Kidney tubule cell (primary cell): ENCODE measurements at places on chromosomes 4 and X.

GRCh38 chrX:38142610-38143009 lies 78.1 kb downstream of the SRPX start:
- no peak for DNase-seq

- DNase-seq: no peak
Observed at GRCh38 chrX:128619490-128619889, 567.3 kb upstream of the ACTRT1 start.

GRCh38 chrX:130091980-130092522 lies 18.2 kb downstream of the ELF4 start:
- no peak for DNase-seq

- no peak for DNase-seq
Observed at GRCh38 chrX:18075603-18076002, 145.1 kb downstream of the BEND2 start.

GRCh38 chrX:81378560-81378959 lies 176.7 kb downstream of the SH3BGRL start:
- no peak for DNase-seq

- no peak for DNase-seq
Observed at GRCh38 chrX:122055460-122055859, 1008.0 kb downstream of the GLUD2 start.

DNA sequence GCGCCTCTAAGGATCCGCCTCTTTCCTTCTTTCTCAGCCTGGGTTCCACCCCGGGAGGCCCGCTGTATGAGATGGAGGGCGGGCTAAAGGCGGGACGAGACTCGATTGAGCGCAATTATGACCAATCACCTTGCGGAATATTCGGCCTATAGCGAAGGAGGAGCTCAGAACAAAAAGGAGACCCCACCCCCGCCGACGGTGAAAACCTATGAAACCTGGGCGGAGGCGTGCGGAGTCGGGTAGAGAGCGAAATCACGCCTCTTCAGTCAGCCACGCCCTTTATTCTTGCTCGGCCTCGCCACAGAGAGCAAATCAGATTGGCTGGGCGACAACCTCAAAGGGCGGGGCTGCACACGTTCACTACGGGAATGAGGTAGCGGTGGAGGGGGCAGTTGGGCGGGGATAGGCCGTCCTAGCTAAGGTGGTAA lies 615 bp upstream of the CDK16 start:
- DNase-seq: peak; percentile 99

- DNase-seq: no peak
Observed at GRCh38 chr4:118012142-118012541, 22.1 kb upstream of the NDST3 start.

GRCh38 chr4:3858046-3858730 lies 92.0 kb downstream of the ADRA2C start:
- DNase-seq: no peak

DNA sequence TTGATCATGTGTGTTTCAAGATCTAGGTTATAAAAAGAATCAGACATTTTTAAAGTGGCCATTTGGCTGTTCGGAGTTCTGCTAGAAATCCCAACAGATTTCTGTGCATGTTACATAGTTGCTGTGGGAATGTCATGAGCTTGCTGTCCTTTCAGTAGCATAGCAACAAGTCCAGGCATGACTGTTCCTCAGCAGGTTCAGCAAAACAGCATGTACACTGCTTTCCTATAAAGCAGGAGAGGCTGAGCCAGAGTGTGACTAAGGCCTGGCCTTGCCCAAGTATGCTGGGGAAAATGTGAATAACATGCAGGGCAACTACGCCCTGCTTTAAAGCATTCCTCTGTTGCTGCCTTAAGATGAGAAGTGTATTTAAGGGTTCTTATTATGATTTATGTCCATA lies 217.1 kb upstream of the SMIM31 start:
- DNase-seq: peak; percentile 74

DNA sequence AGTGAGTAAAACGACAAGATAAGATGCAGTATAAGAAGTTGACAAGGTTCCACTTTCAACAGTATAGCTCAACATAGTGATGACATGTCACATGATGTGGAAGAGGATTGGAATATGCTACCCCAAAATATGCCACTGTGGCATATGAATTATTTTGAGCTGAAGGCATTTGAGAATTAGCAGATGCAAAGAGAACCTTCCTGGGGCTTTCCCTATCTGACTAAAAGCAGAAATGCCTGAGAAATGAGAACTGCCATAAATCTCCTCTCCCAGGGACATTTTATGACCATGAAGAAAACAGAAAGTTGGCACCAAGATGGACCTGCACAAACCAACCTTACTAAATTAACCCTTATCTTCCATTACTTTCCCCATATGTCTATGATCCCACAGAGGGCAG lies 24.8 kb downstream of the CDKN2AIP start:
- DNase-seq: peak; percentile 47

DNA sequence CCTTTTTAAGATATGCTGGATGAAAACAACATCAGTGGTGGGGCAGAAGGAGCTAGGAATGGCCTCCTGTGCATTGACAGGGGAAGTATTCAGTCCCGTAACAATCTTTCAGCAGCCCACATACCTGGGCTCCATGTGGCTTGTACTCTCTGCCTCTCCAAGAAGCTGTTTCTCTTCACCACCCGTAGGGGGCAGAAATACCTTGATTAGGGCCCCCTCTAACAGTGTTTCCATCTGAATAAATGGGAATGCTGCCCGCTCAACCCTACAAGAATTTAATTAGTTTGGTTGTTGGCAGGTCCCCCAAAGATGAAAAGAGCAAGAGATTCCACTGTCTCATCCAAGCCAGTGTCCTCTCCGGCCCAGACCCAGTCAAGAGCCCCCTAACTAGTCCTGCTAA lies 155.2 kb downstream of the SMIM20 start:
- DNase-seq: peak; percentile 40

DNA sequence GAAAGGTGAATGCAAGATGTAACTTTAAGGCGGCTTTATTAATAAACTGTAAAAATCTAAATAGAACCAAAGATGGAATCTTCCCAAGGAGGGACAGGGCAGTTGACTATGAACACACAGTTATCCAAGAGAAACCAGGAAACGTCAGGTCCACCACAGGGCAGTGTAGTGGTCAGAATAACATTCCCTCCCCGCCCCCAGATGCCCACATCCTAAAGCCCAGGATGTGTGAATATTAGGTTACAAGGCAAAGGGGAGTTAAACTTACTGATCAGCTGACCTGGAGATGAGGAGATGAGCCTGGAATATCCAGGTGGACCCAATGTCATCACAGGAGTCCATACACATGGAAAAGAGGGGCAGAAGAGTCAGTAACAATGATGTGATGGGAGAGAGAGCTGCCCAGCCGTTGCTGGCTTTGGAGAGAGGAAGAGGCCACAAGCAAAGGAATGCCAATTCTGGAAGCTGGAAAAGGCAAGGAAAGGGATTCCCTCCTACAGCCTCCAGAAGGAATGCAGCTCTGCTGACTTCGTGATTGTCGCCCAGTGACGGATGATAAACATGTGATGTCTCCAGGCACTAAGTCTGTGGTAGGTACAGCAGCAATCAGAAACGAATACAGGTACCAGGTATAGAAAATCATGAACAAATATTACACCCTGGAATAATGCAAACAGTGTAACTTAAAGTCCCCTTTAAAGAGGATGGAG lies 5.2 kb downstream of the SH3KBP1 start:
- DNase-seq: no peak

- no peak for DNase-seq
Observed at GRCh38 chr4:145808848-145809512, 129.0 kb downstream of the C4orf51 start.

DNA sequence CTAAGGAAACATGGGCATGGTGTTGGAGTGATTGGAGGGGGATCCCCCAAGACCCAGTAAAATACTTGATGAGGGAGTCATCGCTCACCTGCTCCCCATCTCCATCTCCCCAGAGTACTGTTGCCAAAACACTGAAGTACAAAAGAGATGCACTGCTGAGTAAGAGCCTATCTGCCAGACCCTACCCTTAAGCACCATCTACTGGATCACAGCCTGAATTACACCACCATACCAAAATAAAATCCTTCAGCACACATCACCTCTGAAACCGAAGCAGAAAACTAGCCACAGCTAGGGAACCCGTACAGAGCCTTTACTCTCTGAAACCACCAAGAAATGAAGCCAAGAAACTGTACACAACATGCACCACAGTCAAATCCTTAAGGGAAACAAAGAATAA lies 466.3 kb upstream of the ACTRT1 start:
- peak; percentile 47 for DNase-seq

DNA sequence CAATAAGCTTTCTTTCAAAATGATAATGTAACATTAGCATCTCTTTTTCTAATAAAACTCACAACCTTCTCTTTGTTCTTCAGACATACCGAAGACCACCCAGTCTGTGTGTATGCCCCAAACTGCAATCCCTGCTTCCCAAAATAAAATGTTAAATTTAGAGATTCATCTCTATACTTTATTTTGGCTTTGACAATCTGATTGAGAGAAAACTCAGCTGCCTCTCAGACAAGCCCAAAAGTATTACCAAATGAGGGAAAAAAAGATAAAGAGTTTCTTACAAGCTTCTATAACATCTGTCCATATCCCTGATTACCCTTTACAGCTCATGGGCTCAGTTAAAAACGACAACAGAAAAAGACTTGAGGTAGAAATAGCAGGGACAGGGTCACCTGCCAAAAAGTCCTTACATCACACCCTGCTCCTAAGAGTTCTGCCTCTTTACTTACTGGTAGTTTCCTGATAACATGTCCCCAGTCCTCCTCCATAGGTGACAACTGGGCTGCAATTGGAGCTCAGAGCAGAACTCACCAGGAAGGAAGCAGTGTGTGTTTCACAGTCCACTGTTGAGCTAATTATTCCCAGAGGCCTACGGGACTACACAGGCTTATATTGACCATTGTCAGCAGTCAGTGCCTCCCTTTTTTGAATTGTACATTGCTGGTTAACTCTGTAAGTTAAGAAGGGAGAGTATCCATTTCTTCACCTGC lies 70.9 kb upstream of the FAM9C start:
- DNase-seq: no peak

DNA sequence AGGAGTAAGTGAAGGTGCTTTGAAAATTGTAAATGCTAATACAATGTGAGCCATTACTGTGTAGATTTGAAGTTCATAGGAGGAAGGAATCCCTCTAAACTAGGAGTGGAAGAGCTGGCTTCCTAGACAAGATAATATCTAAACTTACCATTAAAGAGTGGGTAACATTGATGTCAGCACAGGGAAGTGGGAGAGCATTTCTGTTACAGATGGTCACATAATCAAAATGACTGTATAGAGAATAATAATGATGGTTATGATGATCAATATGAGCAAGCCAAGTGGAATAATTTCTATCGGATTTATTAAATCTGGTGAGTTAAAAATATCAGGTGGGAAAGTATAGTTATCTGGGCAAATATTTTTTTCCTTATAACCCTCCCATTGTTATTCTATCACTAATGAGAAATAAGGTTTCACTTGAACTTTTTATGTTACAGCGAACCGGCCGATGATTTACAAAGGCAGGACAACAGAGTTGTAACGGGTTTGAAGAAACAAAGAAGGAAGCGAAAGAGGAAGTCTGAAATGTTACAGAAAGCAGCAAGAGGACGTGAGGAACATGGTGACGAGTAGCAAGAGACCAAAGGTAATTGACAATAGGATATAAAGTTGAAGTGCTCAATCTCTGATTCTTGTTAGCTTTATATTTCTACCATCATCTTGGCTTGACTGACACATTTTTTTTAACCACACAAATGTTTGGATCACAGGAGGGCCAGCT lies 43.5 kb downstream of the FMR1NB start:
- DNase-seq: no peak

- DNase-seq: no peak
Observed at GRCh38 chr4:891747-892146, 40.4 kb downstream of the GAK start.

- no peak for DNase-seq
Observed at GRCh38 chr4:184357772-184358171, 116.6 kb downstream of the IRF2 start.

- peak; percentile 65 for DNase-seq
Observed at GRCh38 chrX:53714580-53715345, 28.2 kb upstream of the HUWE1 start.

- no peak for DNase-seq
Observed at GRCh38 chrX:10603612-10604011, 16.8 kb downstream of the MID1 start.

DNA sequence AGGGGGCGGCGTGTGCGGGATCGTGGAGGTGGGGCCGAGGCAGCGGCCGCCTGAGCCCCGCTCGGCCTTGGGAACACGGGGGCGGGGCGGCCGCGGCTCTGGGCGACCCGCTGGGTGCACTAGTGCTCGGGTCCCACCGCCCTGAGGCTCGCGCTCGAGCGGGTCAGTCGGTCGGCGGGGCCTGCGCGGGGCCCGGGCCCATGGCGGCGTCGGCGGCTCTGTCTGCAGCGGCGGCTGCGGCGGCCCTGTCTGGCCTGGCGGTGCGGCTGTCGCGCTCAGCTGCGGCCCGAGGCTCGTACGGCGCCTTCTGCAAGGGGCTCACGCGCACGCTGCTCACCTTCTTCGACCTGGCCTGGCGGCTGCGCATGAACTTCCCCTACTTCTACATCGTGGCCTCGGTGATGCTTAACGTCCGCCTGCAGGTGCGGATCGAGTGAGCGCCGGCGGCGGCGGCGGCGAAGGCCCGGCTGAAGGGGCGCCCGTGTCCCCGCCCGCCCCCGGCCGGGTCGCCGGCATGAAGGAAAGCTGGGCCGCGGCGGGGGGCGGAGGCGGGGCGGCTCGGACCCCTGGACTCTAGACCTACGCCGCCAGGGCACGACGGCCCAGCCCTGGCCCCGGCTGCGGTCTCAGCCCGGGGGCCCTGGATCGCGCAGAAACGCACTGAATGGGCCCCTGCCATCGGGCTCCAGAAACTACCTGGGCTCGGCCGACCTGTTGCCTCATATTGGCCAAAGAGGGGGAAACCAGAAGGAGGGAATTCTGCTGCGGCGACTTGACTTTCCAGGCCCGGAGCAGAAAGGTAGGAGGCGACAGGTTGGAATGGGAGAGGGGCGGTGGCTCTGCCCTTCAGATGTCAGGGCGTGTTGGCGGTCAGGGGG lies at the start of gene SMIM10L2A:
SMIM10L2A (plus strand) TSS at position 13 of the 878 bp plus-strand sequence; CDS start at position 201, 188 bp downstream.
- no peak for DNase-seq

GRCh38 chr4:139315221-139315675 lies 13.0 kb upstream of the NDUFC1 start:
- DNase-seq: peak; percentile 46

DNA sequence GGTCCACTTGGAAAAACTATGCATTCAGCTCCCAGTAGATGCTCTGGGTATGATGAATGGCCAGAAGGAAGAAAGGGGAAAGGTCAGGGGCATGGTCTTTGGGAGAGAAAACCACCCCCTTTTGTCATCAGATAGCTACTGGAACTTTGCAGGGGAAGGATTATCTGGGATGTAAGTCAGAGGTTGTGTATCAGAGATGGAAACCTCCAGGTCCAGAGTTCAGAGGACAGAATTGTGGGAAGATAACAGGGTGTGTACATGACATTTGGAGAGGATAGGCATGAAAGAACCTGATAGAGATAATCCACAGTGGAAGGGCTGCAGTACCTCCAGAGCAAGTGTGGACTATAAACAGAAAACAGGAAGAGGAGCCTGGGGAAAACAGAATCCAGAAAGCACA lies 262.7 kb downstream of the SPRY1 start:
- no peak for DNase-seq

GRCh38 chrX:95764972-95765451 lies 919.6 kb upstream of the DIAPH2 start:
- peak; percentile 52 for DNase-seq
